Esophagus mucosa (tissue), 1 donor: ENCODE measurements at places on chromosomes 7 and 10.

DNA sequence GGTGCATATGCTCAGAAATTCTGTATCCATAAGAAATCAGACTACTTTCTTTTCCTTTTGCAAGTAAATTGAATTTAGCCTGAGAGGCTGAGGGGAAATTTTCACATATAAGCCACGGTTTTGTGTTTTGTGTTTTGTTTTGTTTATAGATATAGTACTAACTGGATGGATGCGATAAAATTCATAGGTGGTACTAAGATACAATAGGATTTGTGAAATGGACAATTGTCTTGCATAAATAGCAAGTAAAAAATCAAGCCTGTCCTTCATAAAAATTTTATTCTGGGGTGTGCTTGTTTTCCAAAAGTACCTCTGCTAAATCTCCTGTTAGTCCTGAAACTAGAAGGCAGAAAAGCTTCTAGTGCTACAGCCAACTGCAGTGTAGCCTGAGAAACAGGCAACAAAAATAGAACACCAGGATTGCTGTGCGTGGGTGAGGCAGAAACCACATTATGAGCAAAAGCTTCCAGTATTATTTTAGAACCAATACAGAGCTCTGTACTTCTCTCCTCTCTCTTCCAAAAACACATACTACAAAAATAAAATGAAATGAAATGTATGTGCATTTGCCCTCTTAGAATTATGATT is 634 bp upstream of the HDAC9 start:
- ATAC-seq, result no peak

GRCh38 chr7:16634271-16634738 is 11.2 kb downstream of the ANKMY2 start:
- ATAC-seq, result no peak

DNA sequence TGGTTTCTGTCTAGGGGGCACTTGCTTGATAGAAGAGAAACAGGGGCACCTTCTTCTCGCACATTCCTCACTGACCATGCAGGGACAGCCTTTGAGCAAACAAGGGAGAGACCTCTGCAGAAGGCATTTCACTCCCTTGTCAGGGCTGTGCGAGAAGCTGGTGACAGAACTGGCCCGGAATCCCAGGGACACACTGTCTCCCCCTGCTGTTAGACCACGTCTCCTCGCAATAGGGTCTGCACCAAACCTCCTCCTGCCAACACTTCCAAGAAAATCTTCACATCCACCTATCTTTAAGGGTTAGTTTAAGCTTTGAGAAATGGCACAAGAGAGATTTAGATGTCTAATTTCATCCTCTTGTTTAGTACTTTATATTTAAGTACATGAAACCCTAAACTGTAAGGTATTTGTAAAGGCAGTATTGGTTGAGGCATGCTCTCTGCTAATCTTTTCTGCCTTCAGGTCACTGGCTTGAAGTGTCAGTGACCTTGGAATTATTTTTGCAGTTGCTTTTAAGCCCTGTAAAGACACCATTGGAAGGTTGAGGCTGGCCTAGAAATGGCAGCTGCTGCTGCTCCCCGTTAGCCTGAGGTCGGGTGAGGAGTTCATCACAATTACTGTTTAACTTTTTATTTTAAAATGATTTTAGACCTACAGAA is 37.0 kb downstream of the RBM20 start:
- no peak for ATAC-seq

GRCh38 chr10:130750441-130750840 is 561.1 kb downstream of the TCERG1L start:
- ATAC-seq, result no peak

DNA sequence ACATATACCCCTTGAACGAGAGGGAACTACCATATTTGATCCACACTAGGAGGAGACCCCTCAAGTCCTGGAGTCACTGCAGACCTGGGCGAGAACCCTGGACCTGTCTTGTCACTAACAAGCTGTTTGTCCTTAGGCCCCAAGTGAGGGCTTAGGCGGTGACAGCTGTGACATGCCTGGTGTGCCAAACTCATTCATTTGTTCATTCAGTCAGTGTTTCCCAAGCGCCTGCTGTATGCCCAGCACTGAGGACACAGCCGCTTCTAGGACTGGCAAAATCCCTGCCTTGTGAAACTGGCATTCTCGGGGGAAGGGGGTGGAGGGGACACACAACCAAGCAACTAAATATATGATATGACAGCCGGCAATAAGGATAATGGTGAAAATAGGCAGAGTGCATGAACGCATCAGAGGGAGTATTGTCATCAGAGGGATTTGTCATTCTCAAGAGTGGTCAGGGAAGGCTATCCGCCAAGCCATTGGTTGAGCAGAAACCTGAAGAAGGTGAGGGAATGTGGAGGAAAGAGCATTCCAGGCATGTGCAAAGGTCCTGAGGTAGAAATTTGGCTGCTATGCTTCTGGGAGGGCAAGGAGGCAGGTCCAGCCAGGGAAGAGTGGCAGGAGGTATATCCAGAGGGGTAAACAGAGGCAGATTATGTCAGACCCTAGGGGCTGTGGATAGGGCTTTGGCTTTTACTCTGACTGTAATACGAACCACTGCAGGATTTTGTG is 11.0 kb downstream of the SH2B2 start:
- ATAC-seq, result no peak
